Brain microvascular endothelial cell (primary cell): ENCODE measurements at places on chromosomes 7 and 10.
A peak's percentile ranks its signal among the peaks of the same experiment; 100 is the strongest.

- DNase-seq, result no peak
Measured at GRCh38 chr7:342681-343216, 52.8 kb downstream of the FOXL3 start.

DNA sequence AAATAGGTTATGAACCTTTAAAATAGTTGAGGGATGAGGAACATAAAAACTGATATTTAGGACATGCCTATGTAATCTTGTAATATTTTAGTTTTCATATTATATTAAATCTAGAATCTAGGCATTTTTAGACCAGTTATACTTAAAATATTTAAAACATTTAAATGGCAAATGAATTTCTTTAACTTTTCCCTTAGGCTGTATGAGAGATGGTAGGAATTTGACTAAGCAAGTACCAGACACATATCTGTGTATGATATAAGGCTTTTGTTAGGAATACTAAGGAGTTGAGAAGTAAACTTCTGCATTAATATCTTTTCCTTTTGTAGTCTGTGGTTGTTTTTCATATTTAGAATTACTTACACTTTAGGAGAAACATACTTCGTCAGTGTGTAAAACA is 25.1 kb downstream of the SEPTIN7 start:
- no peak for DNase-seq

DNA sequence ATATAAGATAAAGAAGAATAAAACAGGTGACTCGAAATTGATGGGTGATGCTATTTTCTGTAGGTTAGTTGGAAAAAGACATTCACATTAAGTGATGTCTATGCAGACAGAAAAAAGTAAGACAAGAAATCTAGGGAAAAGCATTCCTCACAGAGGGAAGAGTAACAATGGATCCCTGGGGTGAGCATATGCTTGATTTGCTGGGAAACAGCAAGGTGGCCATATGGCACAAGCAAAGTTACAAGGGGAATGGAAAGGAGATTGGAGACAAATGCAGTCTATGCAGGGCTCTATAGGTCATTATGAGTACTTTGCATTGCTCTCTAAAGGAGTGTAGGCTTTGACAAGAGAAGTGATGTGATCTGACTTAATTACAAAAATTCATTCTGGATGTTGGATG is 90.9 kb upstream of the ZNF804B start:
- DNase-seq, result no peak

- peak; percentile 52 for DNase-seq
Measured at GRCh38 chr7:105429746-105430612, 41.3 kb upstream of the SRPK2 start.

GRCh38 chr7:9124320-9124719 is 690.9 kb downstream of the NXPH1 start:
- DNase-seq, result no peak

- no peak for DNase-seq
Measured at GRCh38 chr7:25493805-25494366, 265.6 kb upstream of the NPVF start.

GRCh38 chr10:119538632-119539358 is 3.7 kb downstream of the RGS10 start:
- DNase-seq, result no peak

GRCh38 chr7:158782761-158783401 is 46.4 kb downstream of the ESYT2 start:
- DNase-seq, result peak; percentile 69

GRCh38 chr7:119472408-119473038 is 800.5 kb upstream of the KCND2 start:
- no peak for DNase-seq
